Central memory CD8-positive, alpha-beta T cell (primary cell): ENCODE measurements at places on chromosomes 13 and 19.
A peak's percentile ranks its signal among the peaks of the same experiment; 100 is the strongest.

GRCh38 chr19:35774274-35775045, 904 bp upstream of the ARHGAP33 start:
- H3K4me3 ChIP-seq = peak overlapping the region; percentile 75
- no peaks in the 10 kb centered on the region for H3K27me3 ChIP-seq
- peaks cover 4% of the 10 kb centered on the region for H3K36me3 ChIP-seq
- peaks cover 25% of the 10 kb centered on the region for H3K4me1 ChIP-seq
- H3K27ac ChIP-seq = peak overlapping the region; percentile 80

- peak overlapping the region; percentile 79 for H3K27ac ChIP-seq
- no peak for DNase-seq
- no peak overlapping the region for H3K4me3 ChIP-seq
- peaks cover 33% of the 10 kb centered on the region for H3K4me1 ChIP-seq
- H3K36me3 ChIP-seq = peaks cover 31% of the 10 kb centered on the region
Observed at GRCh38 chr19:18440936-18441803, 3.2 kb upstream of the ISYNA1 start.

- DNase-seq = no peak
- H3K4me3 ChIP-seq = no peak overlapping the region
- peaks cover 10% of the 10 kb centered on the region for H3K27me3 ChIP-seq
- H3K36me3 ChIP-seq = peaks cover 13% of the 10 kb centered on the region
- no peak overlapping the region for H3K27ac ChIP-seq
Observed at GRCh38 chr19:11486661-11487503, 6.0 kb upstream of the ELAVL3 start.

DNA sequence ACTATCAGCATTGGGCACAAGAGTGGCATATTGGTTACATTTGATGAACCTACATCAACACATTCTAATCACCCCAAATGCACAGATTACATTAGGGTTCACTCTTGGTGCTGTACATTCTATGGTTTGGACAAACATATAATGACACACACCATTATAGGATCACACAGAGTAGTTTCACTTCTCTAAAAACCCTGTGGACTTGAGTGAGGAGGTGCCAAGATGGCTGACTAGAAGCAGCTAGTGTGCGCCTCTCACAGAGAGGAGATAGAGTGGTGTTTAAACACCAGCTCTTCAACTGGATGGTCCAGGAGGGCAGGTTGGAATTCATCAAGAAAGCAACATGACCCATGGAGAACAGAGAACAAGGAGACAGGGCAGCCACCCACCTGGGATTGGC, 265.6 kb downstream of the TDRD3 start:
- H3K27ac ChIP-seq = no peak overlapping the region
- no peaks in the 10 kb centered on the region for H3K4me1 ChIP-seq
- no peak for DNase-seq
- no peaks in the 10 kb centered on the region for H3K36me3 ChIP-seq

GRCh38 chr19:49927526-49928264, 1.3 kb upstream of the ATF5 start:
- peaks cover 52% of the 10 kb centered on the region for H3K36me3 ChIP-seq
- peak overlapping the region; percentile 99 for H3K27ac ChIP-seq
- no peak for DNase-seq
- H3K4me1 ChIP-seq = peaks cover 57% of the 10 kb centered on the region
- no peaks in the 10 kb centered on the region for H3K27me3 ChIP-seq
- peak overlapping the region; percentile 93 for H3K4me3 ChIP-seq

DNA sequence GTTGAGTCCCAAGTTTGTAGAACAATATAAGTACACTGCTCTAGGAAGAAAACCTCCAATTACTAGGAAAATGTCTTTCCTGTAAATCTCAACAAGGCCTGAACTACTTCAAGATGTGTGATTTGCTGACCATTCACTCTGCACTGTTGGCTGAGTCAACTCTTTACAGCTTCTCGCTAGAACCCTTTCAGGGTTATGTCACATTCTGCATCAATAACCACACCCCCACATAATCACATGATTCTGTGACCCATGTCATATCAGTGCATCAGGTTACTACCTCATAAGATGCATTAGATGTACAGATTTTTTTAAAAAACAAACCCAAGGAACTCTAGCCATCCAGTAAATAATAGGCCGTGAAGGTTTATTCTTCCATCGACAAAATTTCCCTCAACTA, 16.1 kb upstream of the DCLK1 start:
- H3K36me3 ChIP-seq = no peaks in the 10 kb centered on the region
- no peak for DNase-seq
- H3K27ac ChIP-seq = no peak overlapping the region
- no peaks in the 10 kb centered on the region for H3K27me3 ChIP-seq
- H3K4me3 ChIP-seq = no peak overlapping the region
- no peaks in the 10 kb centered on the region for H3K4me1 ChIP-seq

GRCh38 chr19:17556995-17557394, 1.5 kb downstream of the COLGALT1 start:
- peak overlapping the region; percentile 83 for H3K4me3 ChIP-seq
- peaks cover 20% of the 10 kb centered on the region for H3K36me3 ChIP-seq
- DNase-seq = no peak

- DNase-seq = no peak
- no peak overlapping the region for H3K4me3 ChIP-seq
- H3K27ac ChIP-seq = no peak overlapping the region
- H3K36me3 ChIP-seq = no peaks in the 10 kb centered on the region
- no peaks in the 10 kb centered on the region for H3K4me1 ChIP-seq
Observed at GRCh38 chr19:51810223-51810622, 15.3 kb downstream of the FPR3 start.

DNA sequence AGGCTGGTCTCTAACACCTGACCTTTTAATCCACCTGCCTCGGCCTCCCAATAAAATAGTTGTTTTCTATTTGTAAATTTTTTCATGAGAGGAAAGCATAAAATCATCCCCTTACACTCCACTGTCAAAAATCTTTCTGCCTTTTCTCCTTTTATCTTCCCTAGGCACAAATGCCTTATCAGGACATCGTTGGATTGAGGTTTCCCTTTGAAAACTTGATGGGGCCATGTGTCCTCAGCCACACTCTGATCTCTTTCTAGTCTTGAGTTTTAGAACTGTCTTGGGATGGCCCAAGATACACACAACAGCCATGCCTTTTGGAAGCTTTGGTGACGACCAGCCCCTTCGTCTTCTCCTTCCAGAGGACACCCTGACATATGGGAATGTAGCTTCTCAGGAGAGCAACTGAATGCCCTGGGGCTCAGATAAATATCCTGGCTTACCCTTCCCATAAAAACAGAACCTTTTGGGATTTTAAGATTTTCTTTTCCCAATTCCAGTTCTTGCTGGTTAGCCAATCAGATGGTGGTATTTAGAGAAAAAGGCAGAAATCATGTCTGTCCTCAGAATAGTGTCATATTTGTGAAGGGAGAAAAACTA, 112.4 kb downstream of the ZNF429 start:
- H3K4me3 ChIP-seq = no peak overlapping the region
- H3K27ac ChIP-seq = no peak overlapping the region
- H3K27me3 ChIP-seq = no peaks in the 10 kb centered on the region
- H3K4me1 ChIP-seq = no peaks in the 10 kb centered on the region
- no peaks in the 10 kb centered on the region for H3K36me3 ChIP-seq

DNA sequence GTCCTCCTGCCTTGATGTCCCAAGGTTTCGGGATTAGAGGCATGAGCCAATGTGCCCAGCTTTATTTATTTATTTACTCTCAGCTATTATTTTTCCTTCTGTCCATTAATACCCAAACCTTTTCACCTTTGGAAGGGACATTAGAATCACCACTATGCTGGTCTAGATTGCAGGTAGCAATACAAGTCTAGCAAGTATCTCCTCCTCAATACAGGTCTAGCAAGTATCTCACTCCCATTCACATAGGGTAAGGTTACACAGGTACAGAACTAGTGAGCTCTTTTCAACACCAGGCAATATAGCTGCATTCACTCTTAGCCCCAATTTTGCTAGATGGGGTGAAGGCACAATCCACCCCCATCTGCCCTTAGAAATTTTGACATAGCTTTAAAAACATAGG, 17.4 kb upstream of the SPRYD7 start:
- H3K4me3 ChIP-seq = no peak overlapping the region
- no peak for DNase-seq
- no peak overlapping the region for H3K27ac ChIP-seq
- H3K36me3 ChIP-seq = no peaks in the 10 kb centered on the region
- H3K27me3 ChIP-seq = peaks cover 57% of the 10 kb centered on the region

DNA sequence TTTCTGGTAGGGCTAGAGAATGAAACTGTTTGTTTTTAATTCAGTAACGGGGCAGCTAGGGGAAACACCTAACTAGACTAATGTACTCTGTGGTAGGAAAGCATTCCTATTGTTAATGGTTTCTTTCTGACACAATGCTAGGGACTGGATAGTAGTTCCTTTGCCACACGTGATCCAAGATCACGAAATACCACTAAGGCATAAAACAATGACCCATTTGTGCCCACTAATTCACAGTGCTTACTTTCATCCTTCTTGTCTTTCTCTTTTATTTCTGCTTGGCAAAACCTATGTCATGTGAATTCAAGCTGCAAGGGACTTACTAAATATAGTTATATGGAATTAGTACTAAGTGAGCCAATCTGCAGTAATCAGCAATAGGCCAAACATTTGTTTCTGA, 834.1 kb upstream of the SLITRK6 start:
- H3K27me3 ChIP-seq = no peaks in the 10 kb centered on the region
- no peak for DNase-seq

- H3K36me3 ChIP-seq = peaks cover 7% of the 10 kb centered on the region
- DNase-seq = no peak
- peaks cover 24% of the 10 kb centered on the region for H3K27me3 ChIP-seq
- peak within 1 kb of the TSS; percentile 18 for H3K4me3 ChIP-seq
Observed at GRCh38 chr19:3224346-3225168, at the start of gene CELF5. CELF5 (plus strand) TSS chr19:3224661; CDS start chr19:3224740, 79 bp downstream.

GRCh38 chr13:86760620-86761019, 910.6 kb upstream of the SLITRK5 start:
- no peaks in the 10 kb centered on the region for H3K4me1 ChIP-seq
- no peak overlapping the region for H3K27ac ChIP-seq
- DNase-seq = no peak
- no peaks in the 10 kb centered on the region for H3K27me3 ChIP-seq
- H3K36me3 ChIP-seq = no peaks in the 10 kb centered on the region

GRCh38 chr19:38649305-38650171, 2.1 kb downstream of the ACTN4 start:
- peak overlapping the region; percentile 89 for H3K27ac ChIP-seq
- H3K4me1 ChIP-seq = peaks cover 61% of the 10 kb centered on the region
- no peaks in the 10 kb centered on the region for H3K27me3 ChIP-seq
- H3K4me3 ChIP-seq = peak overlapping the region; percentile 87
- DNase-seq = no peak

GRCh38 chr13:80973721-80974120, 632.8 kb upstream of the SPRY2 start:
- no peak overlapping the region for H3K4me3 ChIP-seq
- no peaks in the 10 kb centered on the region for H3K4me1 ChIP-seq
- DNase-seq = no peak
- H3K27ac ChIP-seq = no peak overlapping the region

GRCh38 chr13:44814161-44814560, 175.1 kb downstream of the NUFIP1 start:
- H3K27me3 ChIP-seq = peaks cover 27% of the 10 kb centered on the region
- no peak overlapping the region for H3K27ac ChIP-seq
- H3K4me1 ChIP-seq = no peaks in the 10 kb centered on the region
- H3K4me3 ChIP-seq = no peak overlapping the region

DNA sequence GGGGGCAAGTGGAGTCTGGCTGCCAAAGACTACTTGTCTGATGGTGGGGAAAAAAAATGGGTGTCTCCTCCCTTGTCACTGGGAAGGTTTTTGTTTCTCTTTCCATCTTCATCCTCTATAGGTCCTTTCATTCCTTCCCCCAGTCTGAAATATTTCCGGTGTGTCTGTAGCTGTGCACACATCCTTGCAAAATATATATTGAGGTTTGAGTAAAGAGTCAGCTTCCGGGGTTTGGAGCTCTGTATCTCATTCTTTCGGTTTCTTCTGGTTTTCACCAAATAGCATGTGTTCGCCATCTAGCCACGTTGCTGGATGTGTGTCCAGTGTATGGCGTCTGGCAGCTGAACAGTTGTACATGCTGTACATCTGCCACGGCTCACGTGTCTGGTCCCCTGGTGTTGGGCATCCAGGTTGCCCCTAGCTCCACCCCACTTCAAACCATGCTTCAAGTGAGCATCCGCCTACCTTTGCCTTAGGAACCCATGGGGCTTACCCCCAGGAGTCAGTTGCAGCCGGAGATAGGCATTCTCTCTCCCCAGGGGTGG, 142.2 kb downstream of the SIPA1L3 start:
- H3K27me3 ChIP-seq = no peaks in the 10 kb centered on the region
- no peak for DNase-seq
- H3K4me1 ChIP-seq = peaks cover 30% of the 10 kb centered on the region
- H3K36me3 ChIP-seq = peaks cover 6% of the 10 kb centered on the region
- peak overlapping the region; percentile 66 for H3K4me3 ChIP-seq
